ENCODE measurements at places on chromosomes 12 and 14.
A peak's percentile ranks its signal among the peaks of the same experiment; 100 is the strongest.

DNA sequence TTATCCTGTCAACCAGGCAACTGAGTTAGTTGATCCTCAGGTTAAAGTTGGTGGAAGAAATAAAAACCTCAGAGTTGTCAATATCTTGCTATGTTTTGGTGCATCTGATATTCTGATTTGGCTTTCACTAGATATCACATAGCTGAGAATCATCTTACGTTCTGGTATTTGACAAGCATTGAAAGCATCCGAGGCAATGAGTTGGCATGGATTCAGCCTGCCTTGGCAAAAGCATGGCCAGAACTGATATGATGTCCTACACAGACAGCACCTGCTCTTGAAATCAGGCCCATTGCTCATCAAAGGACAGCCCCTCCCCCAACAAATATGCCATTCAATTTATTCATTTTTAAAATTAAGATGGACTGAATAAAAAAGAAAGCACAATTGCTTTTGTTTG lies 320.7 kb upstream of the ATP2B1 start:
- DNase-seq, result no peak

- DNase-seq, result no peak
Observed at GRCh38 chr12:80838708-80839107, 99.0 kb downstream of the LIN7A start.

DNA sequence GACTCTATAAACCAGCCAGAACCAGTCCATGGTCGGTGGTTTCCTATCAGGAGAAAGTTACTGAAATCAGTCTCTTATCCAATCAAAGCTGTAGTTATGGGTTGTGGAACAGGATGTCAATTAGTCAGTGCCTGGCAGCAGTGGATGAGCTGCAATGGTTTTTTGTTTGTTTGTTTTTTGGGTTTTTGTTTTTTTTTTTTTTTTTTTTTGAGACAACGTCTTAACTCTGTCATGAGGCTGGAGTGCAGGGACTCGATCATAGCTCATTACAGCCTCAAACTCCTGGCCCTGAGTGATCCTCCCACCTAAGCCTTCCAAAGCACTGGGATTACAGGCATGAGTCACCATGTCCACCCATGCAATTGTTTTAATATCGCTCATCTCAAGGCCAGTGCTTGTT lies 113.3 kb upstream of the CAND1 start:
- DNase-seq, result no peak

DNA sequence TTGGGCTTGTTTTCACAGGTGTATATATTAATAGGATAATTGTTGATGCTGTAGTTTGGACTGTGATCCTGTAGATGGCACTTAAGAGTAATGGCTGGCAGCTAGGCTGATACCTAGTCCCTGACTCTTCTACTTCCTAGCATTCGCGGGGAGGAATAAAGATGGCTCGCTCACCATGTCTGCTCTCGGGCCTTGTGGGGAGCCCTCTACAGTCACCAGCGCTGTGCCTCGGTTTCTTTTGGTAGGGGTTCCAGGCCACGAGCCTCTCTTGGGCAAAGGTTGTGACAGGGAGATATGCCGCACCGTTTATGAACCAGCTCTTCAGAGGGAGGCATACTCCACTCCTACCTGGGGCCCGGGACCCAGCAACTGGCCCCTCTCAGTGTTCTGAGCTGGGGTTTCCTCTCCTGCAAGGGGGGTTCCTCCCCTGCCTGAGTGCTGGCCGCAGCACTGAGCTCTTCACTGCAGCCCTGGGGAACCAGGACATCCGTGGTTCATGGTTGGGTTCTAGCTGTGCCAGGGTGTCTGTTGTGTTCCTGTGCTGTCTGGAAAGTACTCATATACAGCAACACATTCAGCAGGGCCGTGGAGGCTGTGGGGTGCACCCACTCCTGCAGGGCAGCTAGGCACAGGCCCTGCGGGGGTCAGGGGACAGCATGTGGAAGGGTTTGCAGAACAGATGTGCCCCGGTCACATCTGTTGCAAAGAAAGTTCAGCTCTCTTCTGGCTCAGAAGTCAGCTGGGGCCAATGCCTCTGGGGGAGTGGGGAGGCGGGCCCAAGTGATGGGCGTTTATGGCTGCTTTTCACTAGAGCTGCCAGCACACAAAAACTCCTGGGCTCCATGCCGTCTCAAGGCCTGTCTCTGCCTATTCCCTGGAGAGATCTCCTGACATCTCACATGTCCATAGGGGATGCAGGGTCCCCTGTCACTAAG lies 147.9 kb downstream of the PPFIA2 start:
- no peak for DNase-seq

DNA sequence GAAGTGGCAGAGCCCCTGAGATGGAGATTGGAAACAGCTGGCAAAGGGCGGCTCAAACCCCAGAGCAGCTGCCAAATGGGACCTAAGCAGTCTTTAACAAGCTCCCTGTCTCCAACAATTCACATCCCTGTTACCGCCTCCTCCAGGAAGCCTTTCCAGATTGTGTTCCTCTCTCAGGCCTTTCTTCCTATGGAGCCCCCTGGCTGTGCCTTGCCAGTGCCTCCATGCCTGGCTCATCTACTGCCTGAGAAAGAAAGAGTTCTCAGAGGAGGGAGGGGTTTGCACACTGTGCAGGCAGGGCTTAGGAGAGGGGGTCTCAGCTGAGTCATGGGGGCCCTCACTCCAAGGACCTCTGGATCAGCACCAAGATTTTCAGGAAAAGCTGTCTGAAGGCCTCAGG lies 8.8 kb upstream of the KRT74 start:
- DNase-seq, result no peak

DNA sequence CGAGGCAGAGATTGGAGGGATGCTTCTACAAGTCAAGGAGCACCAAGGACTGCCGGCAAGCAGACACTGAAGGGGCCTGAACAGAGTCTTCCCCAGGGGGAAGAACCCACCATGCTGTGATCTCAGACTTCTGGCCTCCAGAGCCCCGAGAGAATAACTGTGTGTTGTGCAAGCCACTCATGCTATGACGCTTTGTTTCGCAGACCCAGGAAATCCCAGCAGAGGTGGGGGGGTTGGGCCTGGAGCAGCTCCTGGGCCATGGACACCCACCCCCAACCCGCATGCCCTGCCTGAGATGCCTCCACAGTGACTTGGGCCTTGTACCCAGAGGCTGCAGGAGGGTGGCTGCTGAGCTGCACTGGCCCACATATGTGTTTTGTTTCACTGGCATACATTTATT lies 31.2 kb downstream of the ARL6IP4 start:
- no peak for DNase-seq

GRCh38 chr14:102774391-102775153 lies 2.7 kb upstream of the TRAF3 start:
- peak; percentile 57 for DNase-seq

DNA sequence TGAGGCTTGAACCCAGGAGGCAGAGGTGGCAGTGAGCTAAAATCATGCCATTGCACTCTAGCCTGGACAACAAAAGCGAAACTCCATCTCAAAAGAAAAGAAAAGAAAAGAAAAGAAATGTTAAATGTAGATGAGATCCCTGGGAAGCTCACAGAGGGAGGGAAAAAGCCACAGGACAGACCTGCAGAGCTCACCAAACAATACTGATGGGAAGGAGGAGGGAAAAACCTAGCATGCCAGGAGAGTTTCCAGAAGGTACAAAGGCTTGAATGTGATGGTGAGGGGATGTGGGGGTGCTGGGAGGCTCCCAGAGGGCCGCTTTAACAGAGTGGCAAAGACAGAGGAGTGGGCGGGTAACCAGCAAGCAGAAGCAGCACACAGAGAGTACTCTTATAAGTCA lies 72.3 kb downstream of the PTPN21 start:
- no peak for DNase-seq

DNA sequence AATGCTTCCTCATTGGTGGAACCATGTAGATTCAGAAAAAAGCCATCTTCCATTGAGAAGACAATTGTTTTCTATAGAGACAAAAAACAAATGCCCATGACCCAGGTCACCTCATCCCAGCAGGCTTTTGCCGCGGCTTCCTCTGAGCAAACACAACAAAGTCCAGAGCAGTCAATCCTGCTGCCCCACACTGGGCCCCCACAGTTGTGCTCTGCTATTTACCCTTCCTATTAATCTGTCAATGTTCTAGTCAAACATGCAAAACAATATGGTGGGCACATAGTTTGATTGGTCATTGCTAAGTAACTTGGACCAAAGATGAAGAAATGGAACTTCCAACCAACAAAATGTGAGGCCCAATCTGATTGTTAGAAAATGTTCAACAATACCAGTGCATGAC lies 20.7 kb downstream of the C12orf42 start:
- DNase-seq, result no peak

- no peak for DNase-seq
Observed at GRCh38 chr14:85732031-85732430, 202.1 kb downstream of the FLRT2 start.

- DNase-seq, result no peak
Observed at GRCh38 chr12:111111681-111112080, 191.3 kb upstream of the MYL2 start.

GRCh38 chr12:93794738-93795137 lies 117.6 kb downstream of the CRADD start:
- DNase-seq, result no peak

GRCh38 chr12:72369423-72369959 lies 97.3 kb downstream of the TRHDE start:
- no peak for DNase-seq

GRCh38 chr14:99850709-99851108 lies 57.5 kb downstream of the EML1 start:
- DNase-seq, result no peak

- no peak for DNase-seq
Observed at GRCh38 chr12:107311682-107312081, 218.3 kb upstream of the CRY1 start.

DNA sequence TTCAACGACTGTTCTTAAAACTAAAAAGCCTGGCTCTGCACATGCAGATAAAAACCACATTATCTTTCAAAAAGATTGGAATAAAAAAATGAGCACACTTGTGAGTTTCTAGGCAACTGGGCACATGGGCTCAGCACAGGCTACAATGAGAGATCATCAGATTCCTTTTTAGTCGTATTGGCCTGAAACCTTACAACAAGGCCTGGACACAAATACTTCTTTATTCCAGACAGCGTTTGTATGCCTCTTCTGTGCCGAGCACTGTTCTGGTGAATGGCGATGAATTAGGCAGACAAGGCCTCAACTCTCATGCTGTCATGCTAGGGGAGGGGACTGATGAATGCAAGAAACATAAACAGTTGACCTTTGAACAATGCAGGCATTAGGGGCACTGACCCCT lies 463.0 kb downstream of the AACS start:
- no peak for DNase-seq

DNA sequence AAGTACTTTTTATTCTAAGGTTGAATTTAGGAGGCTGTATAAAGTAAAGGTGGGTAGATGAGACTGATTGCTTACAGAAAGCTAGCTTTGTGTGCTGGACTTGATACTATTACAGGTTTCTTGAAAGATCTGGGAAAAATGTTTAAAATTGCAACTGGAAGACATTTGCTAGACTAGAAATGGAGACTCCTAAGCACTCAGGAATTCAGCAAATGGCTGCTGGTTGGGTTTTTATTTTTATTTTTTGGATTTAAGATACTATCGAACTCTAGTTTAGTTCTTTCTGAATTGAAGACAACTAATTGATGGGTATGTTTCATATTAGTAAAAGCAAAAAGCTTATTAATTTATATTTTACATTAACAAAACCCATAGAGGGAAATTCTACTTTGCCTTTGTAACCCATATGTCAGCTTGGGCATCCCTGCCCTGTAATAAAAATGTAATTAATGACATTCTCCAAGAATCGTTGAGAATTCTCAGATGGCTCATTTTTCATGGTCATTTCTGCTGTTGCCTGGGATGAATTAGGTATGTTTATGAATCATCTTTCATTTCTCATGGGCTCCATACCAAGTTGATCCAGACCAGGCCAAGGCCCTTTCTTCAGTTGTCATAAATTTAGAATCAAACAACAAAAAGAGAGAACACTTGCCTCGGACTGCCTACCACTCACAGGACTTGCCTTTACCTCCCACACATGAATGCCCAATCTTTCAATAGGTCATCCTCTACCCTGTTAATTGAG lies 102.1 kb downstream of the ERGIC2 start:
- DNase-seq, result no peak

GRCh38 chr14:33402604-33403003 lies 463.9 kb downstream of the NPAS3 start:
- no peak for DNase-seq

DNA sequence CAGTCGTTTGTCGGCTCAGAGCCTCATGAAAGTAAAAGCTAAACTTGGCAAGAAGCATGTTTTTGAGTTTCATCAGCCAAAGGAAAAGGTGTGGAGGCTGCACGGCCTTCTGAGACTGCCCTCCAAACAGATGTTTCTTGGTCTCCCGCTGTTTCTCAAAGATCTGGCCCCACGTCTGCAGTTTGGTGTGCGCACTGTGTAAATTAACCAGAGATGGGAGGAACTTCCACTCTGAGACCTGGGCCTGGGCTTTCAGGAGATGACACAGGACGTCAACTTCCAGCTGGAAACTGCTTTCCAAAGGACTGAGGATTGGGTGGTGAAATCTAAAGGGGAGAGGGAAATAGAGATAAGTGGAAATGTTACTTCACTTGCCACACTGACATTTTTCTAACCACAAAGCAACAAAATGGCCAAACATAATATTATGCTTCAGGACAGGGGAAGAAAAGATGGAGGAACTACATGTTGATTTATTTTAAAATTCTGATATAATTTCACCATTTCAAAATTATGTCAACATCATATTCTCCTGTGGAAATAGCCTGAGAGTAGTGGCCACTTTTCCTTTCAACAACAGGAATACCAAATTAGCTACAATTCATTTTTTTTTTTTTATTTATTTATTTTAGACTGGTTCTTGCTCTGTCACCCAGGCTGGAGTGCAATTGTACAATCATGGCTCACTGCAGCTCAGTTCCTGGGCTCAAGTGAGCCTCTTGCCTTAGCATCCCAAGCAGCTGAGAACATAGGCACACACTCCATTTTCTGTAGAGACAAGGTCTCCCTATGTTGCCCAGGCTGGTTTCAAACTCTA lies 27.6 kb downstream of the KICS2 start:
- no peak for DNase-seq

DNA sequence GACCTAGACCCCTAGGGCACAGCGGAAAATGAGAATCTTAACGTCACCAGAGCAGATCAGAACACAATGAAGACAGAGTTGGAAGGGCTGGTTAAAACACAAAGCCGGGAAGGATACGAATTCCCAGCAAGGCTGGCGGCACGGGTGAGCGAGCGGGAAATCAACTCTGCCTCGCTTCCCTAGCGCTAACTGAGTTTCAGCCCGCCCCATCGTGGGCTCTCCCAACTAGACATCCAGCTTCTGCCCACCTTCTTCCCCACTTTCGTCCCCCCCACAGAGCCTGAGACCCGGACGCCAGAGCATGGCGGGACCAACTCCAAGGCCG lies 377 bp downstream of the CCNT1 start:
- no peak for DNase-seq

- no peak for DNase-seq
Observed at GRCh38 chr12:104090685-104091084, 26.4 kb downstream of the HCFC2 start.

GRCh38 chr12:81942594-81942993 lies 183.4 kb upstream of the PPFIA2 start:
- no peak for DNase-seq

GRCh38 chr12:2112401-2112800 lies 59.6 kb downstream of the CACNA1C start:
- no peak for DNase-seq
